Psoas muscle (tissue), 8 donors: ENCODE measurements at places on chromosomes 3 and 15. TPM values are rescaled to one million over a fixed set of nuclear protein-coding genes. Genes with fewer than 3 reads are reported as not detected.
A peak's percentile ranks its signal among the peaks of the same experiment; 100 is the strongest.

The SLC38A3 gene
- total RNA-seq, result 12.7 TPM

The OTOL1 gene
- total RNA-seq, result not detected

- no peaks in the 10 kb centered on the region for H3K36me3 ChIP-seq
- H3K4me3 ChIP-seq, result no peak overlapping the region
- H3K4me1 ChIP-seq, result no peaks in the 10 kb centered on the region
- peaks cover 8% of the 10 kb centered on the region for H3K27me3 ChIP-seq
These were observed 1.7 kb downstream of the GABRB3 start for GRCh38 chr15:26771168-26771567.

GRCh38 chr3:48232734-48233133, 8.2 kb upstream of the ZNF589 start:
- no peaks in the 10 kb centered on the region for H3K4me1 ChIP-seq
- peak; percentile 78 for DNase-seq
- H3K27ac ChIP-seq, result no peak overlapping the region
- peak overlapping the region; percentile 1 for H3K4me3 ChIP-seq

DNA sequence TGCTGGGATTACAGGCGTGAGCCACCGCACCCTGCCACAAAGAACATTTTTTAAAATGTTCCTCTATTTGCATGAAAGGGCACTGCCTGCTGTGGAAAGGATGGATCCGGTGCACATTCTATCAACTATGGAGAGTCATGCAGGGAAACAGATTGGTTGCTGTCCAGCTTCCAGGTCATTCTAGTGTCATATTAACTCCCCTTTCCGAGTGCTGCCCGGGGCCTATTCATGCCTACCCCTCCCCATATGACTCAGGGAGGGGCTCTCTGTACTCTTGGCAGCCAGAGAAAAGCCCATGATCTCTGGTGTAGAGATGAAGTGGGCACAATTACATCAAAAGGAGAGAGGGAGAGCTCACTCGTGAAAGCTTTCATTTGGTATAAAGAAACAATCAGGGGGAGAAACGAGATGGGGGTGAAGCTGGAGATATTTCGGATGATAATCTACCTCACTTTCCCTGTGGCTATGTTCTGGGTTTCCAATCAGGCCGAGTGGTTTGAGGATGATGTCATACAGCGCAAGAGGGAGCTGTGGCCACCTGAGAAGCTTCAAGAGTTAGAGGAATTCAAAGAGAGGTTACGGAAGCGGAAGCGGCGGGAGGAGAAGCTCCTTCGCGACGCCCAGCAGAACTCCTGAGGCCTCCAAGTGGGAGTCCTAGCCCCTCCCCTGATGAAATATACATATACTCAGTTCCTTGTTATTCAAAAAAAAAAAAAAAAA, 16.1 kb upstream of the AHSG start:
- no peak overlapping the region for H3K27ac ChIP-seq
- H3K27me3 ChIP-seq, result no peaks in the 10 kb centered on the region
- no peak overlapping the region for H3K4me3 ChIP-seq
- no peak for DNase-seq
- H3K36me3 ChIP-seq, result no peaks in the 10 kb centered on the region

- H3K4me3 ChIP-seq, result no peak overlapping the region
- no peaks in the 10 kb centered on the region for H3K4me1 ChIP-seq
- peaks cover 3% of the 10 kb centered on the region for H3K27me3 ChIP-seq
These were observed 288.7 kb downstream of the NR2F2 start for GRCh38 chr15:96619174-96619573.
